H7 (cell line): ENCODE measurements at places on chromosomes 5 and 9. TPM values are rescaled to one million over a fixed set of nuclear protein-coding genes. Genes with fewer than 3 reads are reported as not detected.

The SLC45A2 gene
- total RNA-seq, result 0.14 TPM in 1 of 2 replicates, not detected in the other

DNA sequence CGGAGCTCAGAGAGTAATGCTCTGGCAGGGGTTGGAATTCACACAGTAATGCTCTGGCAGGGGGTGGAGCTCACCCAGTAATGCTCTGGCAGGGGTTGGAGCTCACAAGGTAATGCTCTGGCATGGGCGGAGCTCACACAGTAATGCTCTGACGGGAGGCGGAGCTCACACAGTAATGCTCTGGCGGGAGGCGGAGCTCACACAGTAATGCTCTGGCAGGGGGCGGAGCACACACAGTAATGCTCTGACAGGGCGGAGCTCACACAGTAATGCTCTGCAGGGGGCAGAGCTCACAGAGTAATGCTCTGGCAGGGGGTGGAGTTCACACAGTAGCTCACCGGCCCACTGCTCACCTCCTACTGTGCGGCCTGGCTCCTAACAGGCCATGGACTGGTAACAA is 47.2 kb upstream of the LPCAT1 start:
- DNase-seq, result no peak

DNA sequence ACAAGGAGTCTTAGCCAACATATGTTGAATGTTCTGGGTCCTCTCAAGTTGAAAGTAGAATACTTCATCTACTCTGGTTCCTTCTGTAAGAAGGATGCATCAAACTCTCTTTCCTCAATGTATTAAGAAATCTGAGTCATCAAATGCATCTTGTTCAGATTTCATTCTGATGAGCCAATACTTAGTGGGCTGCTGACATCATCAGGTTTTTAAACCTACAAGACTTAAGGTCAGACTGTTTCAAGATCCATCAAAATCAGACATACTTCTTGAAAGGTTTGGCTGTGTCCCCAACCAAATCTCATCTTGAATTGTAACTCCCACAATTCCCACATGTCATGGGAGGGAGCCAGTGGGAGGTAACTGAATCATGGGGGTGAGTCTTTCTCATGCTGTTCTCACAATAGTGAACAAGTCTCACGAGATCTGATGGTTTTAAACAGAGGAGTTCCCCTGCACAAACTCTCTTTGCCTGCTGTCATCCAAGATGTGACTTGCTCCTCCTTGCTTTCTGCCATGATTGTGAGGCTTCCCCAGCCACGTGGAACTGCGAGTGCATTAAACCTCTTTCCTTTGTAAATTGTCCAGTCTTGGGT is 168.8 kb downstream of the RAPGEF6 start:
- no peak for DNase-seq

DNA sequence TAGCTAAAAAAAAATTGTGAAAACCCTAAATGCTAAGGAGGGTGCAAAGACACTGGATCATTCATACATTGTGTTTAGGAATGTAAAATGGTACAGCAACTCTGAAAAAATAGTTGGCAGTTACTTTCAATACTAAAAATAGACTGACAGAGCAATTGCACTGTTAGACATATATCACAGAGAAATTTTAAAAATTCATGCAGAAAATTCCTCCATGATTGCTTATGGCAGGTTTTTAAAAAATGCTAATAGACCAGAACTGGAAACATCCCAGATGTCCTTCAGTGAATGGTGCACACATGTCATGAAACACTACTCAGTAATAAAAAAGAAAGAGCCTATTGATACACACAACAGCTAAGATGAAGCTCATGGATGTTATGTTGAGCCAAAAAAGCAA is 349.8 kb upstream of the DAB2 start:
- no peak for DNase-seq
